H9 (cell line): ENCODE measurements at places on chromosomes 2 and 18. TPM values are rescaled to one million over a fixed set of nuclear protein-coding genes. Genes with fewer than 3 reads are reported as not detected.

The TBC1D8 gene
- 16.6 and 17.6 TPM in 2 replicates for total RNA-seq

DNA sequence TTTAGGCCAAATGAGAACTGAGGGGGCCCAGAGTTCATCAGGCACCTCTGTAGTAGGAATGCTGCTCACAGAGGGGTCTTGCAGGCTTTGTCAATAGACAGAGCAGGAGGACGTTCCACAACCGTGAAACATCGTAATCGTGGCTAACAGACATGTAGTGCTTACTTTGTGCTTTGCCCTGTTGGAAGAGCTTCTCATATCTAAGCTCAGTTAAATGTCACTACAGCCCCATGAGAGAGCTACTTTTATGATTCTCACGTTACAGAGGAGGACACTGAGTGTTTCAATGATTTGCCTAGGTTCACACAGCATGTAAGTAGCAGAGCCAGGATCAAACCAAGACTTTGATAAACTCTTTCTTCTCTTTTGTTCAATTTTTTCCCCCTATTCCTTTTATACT lies 136.6 kb downstream of the MYCN start:
- no peak for DNase-seq

- DNase-seq = no peak
These were observed 212.6 kb downstream of the PRKCE start for GRCh38 chr2:45864121-45864520.

DNA sequence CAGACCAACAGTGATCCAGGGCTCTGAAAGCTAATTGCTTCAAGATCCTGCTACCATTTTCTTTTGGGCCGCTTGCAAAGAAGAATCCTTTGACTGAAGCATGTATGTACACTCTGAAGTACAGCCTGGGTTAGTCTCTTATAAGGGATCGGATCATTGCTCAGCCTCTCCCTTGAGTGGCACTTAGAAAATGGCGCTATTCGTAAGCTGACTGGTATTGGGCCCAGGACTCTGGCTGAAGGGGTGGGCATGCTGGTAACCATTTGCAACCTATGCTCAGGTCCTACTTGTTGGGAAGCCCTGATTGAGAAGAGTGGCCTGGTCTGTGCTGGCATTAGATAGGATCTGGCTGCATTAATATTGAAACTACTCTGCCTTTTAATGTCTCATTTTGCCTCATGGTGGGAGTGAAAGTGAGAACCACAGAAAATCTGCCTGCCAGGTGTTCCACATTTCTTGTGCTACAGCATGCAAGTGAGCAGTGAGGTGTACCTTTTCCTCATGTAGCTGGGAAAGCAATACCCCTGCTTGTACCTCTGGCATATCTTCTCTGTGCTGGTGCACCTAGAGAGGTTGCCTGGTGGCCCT lies 661 bp upstream of the MGAT5 start:
- no peak for DNase-seq

GRCh38 chr2:122101319-122101718 lies 345.9 kb downstream of the TSN start:
- DNase-seq = peak; percentile 50

- DNase-seq = no peak
These were observed 23.1 kb downstream of the PRPF40A start for GRCh38 chr2:152694161-152694661.
